ENCODE measurements at places on chromosomes 7 and 10.

DNA sequence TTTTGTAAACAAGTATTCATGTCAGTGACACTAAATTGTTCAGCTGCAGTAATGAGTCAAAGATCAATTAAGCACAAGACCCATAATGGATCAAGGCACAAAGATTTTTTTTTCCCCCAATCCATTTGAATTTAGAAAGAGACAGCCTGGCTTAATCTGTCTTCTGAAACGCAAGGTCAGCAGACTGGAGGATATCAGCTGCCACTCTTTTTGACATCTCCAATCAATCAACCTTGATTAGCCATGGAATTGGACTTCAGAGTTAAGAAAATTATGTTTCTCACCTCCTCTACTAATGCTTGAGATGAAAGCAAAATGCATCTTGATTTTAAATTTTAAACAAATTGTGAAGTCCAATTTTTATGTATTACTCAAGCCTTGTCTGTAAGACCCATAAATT is 642.4 kb upstream of the STEAP1 start:
- no peak for ATAC-seq

- no peak for ATAC-seq
Measured at GRCh38 chr10:60041489-60042133, 135.3 kb upstream of the CCDC6 start.

- ATAC-seq, result no peak
Measured at GRCh38 chr10:14826076-14826829, 11.6 kb downstream of the CDNF start.

DNA sequence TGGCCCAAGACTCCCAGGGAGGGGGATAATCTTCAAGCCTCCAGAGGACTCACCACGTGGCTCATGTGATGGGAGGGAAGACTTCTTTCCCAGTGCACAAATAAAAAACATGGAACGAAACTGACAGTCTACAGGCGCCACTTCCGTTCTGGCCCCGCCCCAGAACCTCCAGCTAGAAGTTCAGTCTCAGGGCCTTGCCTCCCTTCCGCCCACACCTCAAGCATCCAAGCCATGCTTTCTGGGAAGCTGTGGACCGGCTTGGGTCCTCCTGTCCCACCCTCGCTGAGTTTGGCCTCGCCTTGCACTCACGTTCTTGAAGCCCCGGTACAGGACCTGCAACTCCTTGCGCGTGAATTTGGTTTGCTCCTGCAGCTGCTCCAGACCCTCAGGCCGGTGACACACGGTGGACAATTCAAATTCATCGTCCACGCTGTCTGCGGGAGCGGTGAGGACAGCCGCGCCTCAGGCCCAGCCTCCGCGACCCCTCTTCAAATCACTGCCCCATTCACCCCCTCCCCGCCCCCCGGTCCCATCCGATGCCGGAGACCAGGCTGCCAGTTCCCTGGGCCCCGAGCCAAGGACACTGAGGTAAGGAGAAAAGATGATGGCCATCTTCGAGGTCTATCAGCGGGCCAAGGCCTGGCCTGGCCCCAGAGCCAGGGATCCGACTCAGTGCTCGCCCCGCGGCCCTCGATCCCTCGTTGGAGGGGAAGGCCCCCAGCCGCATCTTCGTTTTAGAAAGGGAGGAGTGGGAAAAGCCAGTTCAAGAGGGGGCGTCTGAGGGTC is 10.7 kb upstream of the OGA start:
- no peak for ATAC-seq

GRCh38 chr10:52383088-52383487 is 69.0 kb downstream of the DKK1 start:
- ATAC-seq, result no peak

DNA sequence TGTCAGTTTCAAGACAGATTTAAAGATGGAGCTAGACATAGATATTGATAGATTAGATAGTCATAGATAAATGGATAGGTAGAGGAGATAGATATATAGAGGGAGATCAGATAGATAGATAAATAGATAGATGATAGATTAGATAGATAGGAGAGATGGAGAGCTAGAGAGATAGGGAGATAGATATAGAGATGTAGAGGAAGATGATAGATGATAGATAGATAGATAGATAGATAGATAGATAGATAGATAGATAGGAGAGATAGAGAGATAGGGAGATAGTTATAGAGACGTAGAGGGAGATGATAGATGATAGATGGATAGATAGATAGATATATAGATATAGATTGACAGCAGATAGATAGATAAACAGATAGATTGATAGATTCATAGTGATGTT is 1038.8 kb upstream of the AUTS2 start:
- ATAC-seq, result no peak

- ATAC-seq, result no peak
Measured at GRCh38 chr10:57959318-57960006, 308.2 kb downstream of the IPMK start.

DNA sequence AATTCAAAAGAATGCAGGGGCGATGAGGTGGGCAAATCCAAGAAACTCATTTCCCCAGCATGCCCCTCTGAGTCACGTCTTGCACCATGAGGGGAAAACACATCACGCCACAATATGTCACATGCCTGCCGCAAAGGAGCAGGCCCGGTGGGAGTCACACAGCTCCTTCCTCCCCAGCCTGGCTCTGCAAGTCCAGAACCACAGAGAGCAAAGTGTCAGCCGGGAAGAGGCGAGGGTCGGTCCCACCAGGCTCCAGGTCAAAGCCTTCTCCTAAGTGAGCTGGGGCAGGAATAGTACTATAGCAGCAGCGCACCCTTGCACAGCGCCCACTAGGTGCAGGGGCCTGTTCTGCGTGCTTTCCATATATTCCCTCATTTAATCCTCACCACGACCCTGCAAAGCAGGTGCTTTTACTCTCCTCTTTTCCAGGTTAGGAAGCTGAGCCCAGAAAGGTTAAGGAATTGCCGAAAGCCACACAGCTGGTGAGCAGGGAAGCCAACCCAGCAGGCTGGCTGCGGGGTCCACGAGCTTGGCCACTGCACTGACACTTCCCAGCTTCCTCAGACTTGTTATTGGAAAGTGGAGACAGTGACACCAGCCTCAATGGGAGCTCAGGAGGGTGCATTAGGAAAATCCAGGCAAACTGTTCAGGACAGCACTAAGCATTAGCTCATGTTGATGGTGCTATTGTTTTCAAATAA is 94.0 kb upstream of the ZMIZ1 start:
- ATAC-seq, result peak; percentile 2

DNA sequence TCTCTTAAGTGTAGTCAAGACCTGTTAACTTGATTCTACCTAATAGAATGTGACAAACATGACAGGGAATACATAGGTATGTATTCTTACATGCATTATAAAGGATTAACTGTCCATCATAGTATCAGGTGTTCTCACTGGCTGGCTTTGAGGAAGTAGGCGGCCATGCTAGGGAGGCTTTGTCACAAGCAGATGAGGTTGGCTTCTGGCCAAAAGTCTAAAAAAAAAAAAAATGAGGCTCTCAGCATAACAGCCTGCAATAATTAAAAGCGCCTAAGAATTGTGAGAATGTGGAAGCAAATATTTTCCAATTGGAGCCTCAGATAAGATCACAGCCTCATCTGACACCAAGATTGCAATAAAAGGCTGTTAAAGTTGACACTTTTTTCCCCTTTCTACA is 1256.8 kb upstream of the SORCS1 start:
- no peak for ATAC-seq

- no peak for ATAC-seq
Measured at GRCh38 chr10:121027371-121027770, 176.2 kb downstream of the WDR11 start.

DNA sequence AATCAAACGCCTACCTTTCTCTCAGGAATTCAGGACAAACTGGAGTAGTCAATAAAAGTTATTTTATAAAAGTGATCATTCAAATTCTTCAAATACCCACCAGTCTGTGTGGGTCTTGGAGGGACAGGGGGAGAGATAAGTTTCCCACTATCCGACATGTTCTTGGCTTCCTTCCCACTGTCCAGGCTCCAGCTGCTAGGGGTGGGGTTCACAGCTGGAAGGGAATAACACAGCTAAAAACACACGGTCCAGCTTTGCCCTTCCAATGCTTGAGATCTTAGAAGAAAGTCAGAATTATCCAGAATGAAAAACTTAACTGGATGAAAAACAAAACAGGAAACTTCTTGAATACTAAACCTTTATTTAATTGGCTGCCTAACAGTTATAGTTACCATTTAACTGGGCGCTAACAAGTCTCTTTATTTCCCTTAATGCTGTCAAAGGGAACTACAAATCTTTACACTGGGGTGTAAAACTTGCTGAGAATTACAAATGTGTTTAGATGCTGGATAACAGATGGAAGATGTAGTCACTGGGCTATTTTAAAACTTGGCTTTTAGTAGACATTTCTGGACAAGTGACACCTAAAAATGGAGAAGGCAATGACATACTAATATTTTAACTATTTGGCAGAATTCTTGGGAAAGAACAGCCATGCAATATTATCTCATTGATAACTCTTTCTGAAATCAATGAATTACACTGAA is 172.8 kb upstream of the IMMP2L start:
- no peak for ATAC-seq

- ATAC-seq, result no peak
Measured at GRCh38 chr7:123975084-123975483, 50.0 kb downstream of the SPAM1 start.

- ATAC-seq, result peak; percentile 45
Measured at GRCh38 chr7:26930201-26930600, 65.8 kb upstream of the SKAP2 start.

DNA sequence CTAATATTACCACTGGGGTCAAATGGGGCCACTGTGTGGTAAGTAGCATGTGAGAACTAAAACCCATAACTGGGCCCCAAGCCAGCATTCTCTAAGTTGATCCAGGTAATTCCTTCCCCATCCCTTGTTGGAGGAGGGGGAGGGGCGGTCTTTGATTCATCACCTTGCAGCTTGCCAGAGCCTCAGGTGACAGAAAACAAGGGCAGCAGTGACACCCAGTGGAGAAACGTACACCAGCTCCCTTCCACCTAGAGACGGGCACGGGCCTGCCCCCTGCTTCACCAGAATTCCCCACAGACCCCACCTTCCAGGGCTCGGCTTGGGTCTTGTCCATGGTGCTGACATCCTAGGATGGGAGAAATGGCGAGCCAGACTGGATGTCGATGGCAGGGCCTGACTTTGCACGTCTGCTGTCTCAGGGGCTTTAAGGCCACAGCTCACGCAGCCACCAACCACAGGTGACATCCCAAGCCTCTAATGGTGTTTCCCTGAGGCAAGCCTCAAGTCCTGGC is 102.0 kb downstream of the STRA8 start:
- ATAC-seq, result peak; percentile 78

- ATAC-seq, result peak; percentile 92
Measured at GRCh38 chr10:67818323-67818722, 19.7 kb downstream of the DNAJC12 start.

DNA sequence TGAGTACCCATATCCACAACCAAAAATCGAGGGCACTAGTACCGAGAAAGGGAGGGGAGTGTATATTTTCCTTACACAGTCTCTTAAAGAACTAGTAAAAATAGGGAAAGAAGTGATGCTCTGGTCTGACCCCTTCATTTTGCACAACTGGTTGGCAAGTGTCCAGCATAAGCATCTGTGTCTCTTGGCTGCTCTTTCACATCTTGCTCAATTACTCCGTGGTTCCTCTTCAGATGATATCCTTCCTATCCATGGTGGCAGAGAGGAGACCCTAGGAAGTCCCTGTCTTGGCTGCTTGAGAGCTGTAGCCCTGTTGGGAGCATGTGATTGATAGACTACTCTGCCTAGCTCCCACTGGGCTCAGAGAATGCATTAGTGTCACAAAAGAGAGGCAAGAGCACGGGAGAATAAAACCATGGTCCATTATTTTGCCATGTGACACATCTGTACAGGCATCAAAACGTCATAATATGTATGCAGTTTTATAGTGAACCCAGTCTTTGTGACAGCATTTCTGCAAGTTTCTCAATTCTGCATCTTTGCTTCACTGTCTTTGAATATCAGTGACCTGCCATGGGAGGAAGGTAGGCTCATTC is 111.8 kb upstream of the ANKRD1 start:
- ATAC-seq, result peak; percentile 61

DNA sequence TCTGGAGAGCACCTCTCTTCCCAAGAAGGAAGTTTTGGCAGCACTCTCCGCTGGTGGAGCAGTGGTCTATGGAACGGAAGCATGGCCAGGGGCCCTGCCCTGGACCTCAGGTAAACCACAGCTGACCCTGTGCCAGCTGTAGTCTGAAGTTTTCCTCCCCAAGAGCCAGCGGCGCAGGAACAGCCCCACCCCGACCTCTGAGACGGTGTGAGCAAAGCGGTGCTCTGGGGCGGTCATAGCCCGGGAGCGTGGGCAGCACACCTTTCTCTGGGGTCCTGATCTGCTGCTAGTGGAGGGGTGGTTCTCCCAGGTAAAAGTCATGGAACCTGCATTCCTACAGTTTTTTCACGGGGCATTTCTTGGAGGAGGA is 52.6 kb downstream of the TSPAN15 start:
- ATAC-seq, result no peak

DNA sequence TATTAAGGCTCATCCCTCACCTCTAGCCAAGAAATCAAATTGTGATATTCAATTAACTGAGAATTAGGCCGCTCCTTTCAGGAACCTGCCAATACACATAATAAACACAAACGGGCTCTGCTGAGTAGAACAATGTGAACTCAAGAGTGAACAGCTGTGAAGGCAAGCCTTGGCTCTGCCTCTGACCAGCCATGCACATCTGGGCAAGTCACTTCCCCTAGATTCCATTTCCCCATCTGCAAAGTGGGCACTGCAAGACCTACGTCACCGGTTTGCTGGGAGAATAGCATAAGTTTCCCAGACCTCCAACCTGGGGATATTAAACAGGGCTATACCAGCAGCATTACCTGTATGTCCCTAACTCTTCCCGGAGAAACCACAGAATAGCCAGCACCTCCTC is 355.2 kb downstream of the TNS3 start:
- no peak for ATAC-seq

GRCh38 chr7:72430531-72430930 is 18.4 kb upstream of the CALN1 start:
- no peak for ATAC-seq

DNA sequence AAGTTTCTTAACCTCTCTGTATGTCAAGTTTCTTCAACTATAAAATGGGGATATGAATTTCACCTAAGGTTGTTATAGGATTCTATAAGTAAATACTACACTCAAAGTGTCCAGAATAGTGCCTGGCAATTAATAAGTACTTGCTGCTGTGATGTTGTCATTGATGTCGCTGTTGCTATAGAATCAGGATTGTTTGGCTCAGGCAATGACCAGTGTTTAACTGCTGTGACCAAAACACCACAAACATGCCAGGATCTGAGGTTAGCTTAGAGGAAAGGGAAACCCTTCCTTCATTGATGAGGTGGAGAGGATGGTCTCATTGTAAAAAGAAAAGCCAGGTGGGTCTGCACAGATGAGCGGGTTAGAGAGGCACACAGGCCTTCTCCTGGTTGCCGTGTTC is 223.1 kb upstream of the INHBA start:
- ATAC-seq, result no peak

DNA sequence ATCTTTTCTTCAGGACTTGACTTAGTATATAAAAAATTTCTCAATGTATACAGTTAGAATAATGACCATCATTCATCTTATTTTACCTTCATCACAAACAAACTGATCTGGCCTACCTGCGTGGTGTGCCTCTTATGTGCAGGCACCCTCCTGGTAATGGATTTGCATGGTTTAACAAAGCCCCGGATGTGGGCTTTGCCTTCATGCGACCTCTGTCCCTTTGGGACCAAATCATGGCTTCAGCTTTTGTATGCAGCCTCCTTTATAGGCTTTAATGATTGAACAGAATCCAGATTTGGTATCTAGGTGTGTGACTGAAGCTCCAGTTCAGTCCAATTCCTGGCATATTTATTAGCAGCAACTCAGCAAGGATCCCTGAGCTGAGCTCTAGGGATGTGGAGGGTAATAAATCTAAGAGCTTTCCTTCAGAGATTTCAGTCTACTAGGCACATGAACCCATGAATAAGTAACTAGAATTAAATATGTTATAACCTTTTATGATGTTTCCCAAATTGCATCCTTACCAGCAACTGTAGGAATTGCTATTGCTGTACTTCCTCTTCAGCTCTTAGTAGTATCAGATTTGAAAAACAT is 256.9 kb downstream of the ABCA13 start:
- ATAC-seq, result peak; percentile 58
